ENCODE measurements at places on chromosomes 2 and 18.

DNA sequence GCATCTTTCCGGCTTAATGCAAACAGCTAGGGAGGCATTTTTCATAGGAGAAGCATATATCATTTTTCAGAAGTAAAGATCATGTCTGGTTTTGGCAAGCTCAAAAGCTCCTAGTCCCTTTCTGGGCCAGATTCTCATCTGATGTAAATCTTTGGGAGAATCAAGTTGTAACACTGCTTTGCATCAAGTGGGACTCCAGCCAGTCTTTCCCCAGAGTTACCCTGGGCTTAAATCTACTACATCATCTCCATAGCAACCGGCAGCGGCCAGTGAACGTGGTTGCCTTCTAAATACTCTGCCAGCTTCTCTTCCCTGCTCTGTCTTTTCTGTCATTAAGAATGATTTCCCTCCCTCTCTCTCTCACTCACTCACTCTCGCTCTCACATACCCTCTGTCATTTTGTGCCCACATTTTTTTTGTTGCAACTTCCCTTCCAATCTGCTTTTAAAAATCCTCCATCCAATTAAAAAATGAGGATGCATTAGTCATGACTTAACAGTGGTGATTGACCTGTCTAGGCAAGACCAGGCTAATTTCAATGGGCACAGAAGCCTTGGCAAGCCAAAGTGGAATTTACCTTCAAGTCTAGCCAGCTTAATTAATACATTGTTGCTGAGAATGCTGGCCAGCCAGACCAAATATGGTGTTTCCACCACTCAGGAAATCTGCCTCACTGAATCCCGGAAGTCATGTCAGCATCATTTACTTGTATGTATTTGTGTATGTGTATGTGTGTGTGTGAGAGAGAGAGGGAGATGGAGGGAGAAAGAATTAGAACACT is 93.0 kb downstream of the NRP2 start:
- no peak for DNase-seq

DNA sequence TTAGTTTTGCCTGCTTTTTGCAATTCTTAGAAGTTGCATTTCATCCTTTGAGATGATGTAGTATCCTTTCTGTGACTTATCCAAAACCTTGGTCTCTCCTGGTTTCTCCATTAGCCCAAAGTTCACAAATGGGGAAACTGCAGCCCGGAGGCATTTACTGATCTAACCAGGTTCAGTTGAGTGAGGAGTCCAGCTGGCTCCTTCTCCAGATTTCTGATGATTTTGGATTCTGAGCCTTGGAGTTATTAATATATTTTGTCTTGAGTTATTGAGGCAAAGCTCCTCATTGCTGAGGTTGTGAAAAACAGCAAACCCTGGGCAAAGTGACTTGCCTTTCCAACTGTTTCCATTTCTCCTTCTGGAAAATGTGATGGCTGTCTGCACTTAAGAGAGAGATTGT is 1.7 kb downstream of the SLC1A4 start:
- DNase-seq: no peak

- no peak for DNase-seq
These were observed 40.4 kb downstream of the LCT start for GRCh38 chr2:135796606-135797005.

- DNase-seq: no peak
These were observed 112.0 kb upstream of the STPG4 start for GRCh38 chr2:47266939-47267710.

DNA sequence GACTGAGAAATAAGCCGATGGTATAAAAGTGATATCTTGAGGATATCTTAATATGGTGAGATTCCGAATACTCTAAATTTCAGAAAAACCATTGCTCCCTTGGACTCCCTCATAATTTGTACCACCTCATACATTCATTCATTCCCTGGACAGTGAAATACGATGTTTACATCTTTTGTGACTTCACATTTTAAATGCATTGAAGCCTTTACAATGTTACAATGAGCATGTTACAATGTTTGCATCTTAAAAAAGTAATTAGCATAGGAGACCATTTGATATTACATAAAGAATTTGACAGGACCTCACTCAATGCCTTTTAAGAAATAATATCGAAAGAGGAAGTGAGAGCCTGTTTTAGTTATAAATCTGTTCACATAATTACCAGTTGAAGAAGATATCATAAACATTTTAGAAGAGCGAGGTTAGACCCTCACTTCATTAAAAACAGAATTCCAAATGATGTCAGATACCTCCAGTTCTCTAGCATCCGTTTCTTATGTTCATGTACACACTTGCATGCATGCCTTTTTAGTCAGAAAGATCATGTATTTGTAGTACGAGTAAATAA is 372.0 kb downstream of the ARHGAP15 start:
- DNase-seq: no peak

- no peak for DNase-seq
These were observed 297.5 kb upstream of the RGPD4 start for GRCh38 chr2:107529146-107529545.

GRCh38 chr2:230706053-230706521 is 6.6 kb upstream of the CAB39 start:
- no peak for DNase-seq

DNA sequence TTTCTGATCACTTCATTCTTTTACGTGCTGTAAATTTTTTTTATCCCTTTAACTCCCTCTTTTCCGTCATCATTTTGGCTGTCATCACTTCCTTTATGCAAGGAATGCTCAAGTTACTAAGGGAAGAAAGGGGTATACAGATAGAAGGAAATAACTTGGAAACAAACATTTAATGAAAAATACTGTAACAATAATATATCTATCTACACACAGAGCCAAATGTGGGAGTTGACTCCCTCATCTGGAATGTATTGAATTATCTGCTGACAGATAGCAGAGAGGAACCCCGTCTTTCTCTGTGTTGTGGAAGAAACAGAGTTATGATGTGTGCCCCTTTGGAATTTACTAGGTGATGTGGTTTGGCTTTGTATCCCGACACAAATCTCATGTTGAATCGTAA is 182.5 kb upstream of the NXPH2 start:
- DNase-seq: no peak

- DNase-seq: no peak
These were observed 7.2 kb downstream of the POMC start for GRCh38 chr2:25161055-25161781.

DNA sequence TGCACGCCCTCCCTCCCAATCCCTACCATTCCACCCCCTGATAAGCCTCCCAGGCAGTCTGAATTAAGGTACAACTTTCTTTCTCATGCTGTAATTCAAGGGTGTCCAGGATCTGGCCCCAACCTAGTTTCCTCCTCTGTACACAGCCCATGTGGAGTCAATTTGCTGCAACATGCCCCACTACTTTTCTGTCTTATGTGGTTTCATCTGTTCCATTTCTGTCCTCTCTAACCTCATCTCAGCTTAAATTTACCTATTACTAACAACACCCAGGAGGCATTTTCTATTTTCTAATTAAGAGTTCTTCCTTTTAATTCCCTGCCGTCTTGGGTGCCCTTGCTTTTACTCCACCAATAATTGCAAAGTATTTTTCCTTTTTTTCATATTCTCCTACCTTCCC is 10.0 kb downstream of the PPP4R1 start:
- DNase-seq: no peak

DNA sequence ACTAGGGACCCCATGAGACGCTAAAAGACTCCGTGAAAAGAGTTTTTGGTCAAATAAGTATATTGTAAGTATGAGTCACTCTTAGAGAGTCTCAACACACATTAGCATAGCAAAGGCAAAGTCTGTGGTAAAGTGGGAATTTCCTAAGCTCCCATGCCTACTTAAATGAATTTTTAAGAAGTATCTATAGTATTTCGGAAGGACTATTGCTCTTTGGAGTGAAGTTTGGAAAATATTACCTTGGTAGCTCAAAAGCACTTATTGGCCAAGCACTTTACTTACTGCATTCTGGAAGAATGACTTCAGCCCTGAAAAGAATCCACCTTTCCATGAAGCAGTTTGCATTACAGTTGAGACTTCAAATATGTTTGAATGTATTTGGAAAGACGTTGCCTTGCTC is 57.1 kb downstream of the CAVIN2 start:
- DNase-seq: no peak

GRCh38 chr2:172749388-172749787 is 13.7 kb downstream of the RAPGEF4 start:
- no peak for DNase-seq

DNA sequence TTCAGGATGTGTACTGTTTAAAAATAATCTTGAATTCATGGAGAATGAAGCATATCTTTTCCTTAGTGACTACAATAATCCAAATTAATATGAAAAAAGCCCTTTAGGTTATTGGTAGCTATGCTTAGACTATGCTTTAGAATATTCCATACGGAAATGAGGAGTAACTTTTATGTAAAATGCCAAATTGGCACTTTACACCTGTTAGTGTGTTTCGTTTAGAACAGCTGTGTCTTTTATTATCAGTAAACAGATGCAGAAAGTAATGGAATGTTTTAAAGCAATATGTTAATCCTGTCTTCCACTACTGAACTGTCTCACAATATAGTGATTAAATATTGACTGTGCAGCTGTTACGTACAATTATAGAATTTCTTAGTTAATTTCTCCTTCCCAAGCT is 129.6 kb downstream of the PMS1 start:
- DNase-seq: no peak

DNA sequence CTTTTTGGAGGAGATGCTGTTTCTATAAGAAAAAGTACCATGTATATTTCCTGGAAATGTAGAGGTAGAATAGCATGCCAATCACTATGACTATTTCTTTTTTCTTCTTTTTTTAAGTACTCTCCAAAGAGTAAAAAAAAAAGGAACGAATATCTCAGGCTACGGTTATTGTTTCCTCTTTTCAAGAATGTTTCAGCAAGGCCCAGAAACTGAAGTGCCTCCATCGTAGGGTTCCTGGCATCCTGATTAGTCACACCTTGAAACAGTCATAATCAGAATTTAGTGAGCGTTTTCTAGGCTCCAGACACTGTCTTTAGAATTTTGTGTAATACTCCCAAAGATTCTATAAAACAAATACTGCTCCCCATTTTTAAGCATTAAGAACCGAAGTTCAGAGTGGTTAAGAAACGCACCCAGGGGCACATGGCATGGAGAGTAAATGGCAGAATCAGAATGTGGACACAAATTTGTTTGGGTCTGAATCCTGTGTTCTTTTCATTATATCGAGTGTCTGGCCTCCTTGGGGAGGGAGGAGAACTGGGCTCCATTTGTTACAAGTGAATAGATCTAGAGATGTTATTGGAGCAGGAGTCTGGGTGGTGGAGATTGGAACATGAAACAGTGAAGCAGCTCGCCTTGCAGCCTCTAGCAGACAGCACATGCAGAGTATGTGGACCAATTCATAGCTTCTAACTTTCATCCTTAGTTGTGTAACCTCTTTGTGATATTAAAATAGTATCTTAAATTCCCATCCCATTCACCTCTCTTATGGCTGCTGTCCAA is 26.7 kb downstream of the ZEB2 start:
- no peak for DNase-seq

DNA sequence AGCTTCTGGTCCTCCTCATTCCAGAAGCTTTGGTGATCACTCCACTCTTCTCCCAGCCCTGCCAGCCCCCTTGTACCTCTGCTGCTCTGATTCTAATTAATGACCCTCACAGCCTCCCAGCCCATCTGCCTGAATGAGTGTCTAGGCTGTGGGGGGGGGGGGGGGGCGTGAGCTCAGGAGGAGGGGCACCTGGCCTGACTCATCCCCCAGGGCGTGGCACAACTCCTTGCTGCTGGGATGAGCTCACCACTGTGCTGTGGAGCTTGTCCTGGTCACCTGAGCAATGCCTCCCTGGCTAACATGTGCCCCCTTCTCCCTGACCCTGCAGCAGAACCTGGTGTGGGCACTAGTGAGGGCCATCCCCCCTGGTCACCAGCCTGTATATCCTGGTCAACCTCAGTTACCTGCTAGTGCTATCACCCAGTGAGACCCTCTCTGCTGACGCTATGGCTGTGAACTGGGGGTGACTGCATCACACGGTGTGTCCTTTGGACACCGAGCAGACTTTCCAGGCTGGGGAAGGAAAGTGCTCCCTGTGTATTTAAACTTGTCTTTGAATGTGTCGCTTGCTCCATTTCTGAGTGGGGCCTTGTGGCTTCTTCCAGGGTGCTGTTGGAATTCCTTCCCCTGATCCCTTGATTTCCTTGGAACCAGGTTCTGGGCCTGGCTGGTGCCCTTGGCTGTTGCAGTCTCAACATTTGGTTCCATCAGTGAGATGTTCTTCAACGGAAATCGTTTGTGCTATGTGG is 41.5 kb upstream of the PUM2 start:
- DNase-seq: peak; percentile 28

DNA sequence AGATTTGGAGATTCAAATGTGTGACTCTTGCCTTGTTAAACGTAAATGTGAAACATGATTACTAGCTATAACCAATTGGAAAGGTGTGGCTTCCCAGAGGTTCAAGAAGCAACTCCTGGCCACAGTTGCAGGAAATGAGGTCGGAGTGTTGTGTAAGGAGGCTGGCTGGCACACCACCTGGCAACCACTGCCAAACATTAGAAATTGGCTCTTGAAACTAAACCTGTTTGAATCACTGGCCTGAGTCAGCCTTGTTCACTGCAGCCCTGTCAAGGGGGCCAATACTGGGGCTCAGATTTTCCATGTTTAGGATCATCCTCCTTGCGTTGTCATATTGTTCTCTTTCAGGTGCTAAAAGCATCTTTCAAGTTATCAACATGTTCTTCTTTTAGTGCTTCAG is 206.3 kb downstream of the ARL6IP6 start:
- no peak for DNase-seq

DNA sequence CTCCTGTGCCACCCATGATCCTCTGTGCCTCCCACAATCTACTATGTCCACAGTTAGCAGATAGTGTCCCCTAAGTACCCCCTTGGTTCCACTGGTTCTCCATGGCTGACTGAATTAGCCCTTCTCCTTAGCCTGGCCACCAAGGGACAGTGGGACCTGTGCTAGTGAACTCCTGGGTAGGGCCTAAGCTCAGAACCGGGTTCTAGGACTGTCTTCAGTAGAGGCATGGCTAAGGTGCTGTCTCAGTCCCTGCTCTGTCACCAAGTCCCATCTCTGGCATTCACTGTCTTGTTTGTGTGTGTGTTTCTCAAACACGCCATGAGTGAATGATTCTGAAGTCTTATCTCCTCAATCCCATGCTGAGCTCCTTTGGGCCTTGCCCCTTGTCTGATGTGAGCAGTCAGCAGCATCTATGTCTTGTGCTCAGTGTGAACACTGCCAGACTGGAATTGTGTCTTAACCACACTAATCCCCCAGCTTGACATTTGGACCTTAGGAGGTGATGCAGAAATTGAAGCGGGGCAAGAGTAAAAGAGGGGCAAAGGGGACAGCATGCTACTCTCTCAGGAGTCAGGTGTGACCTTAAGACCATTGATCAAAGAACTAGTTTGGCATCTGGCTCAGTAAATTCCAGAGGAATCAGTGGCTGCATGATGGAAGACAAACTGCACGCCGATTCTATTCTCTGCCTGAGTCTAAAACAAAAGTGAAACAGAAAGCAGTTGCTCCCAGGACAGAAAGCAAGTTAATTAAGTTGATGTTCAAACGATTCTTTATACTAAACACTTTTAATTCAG is 190.5 kb downstream of the ALPK2 start:
- no peak for DNase-seq

DNA sequence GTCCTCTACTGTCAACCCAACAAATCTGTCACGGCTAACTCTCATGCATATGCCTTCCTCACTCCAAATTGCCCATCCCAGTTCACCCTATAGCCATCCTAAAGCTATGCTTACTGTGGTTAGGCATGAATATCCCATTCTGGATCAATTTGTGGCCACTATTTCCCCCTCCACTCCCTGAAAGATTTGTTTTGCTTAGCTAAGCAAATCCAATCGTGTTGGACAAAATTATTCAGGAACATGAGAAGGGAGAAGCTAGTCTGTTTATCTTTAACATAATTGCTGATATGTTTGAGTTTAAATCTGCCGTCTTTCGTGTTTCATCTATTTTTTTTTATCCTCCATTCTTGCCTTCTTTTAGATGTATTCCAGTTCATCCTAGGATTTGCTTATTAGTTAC is 43.6 kb downstream of the PPM1B start:
- DNase-seq: no peak

Data from kidney glomerular epithelial cell (primary cell).